ENCODE measurements at places on chromosomes 11 and 22.
A peak's percentile ranks its signal among the peaks of the same experiment; 100 is the strongest.

DNA sequence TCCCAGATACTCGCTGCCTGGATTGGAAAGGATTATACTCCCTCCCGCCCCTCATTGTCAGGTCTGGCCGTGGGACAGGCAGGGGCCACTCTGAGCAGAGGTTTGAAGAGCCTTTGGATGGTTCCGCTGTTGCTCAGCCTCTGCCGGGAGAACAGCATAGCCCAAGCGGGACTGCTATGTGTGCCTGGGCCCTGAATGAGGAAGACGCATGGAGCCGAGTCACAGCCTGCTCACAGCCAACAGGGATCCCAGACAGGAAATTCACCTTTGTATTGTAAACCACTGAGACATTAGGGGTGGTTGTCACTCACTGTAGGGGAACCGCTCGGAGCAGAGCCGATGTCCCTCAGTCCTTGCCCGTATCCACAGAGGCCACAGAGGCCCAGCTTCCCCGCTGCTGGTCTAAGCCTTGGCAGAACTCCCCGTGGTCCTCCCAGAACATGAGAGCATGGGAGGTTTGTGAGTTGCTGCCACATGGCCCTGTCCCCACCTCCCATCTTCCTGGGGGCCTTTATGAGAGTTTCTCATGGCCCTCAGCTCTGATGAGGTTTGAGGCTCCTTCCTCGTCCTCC, 10.7 kb upstream of the FAM118A start:
- no peak for DNase-seq

DNA sequence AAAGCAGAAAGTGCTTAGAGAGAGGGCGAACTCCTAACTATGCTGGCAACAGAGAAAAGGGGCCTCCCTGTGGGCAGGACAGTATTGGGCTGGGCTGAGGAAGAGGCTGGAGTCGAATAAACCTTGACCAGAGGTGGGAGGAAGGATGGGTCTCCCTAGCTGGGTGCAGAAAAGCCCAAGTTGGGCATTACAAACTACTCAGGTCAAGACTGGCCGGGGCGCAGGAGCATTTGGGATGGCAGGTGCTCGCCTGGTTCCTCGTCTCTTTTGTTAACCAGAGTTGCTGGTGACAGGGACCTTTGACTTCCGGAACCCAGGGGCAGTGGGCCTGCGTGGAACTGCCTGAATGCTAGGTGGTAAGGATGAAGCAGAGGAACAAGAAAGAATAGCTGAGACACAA, 80.3 kb upstream of the SHISAL1 start:
- no peak for DNase-seq

DNA sequence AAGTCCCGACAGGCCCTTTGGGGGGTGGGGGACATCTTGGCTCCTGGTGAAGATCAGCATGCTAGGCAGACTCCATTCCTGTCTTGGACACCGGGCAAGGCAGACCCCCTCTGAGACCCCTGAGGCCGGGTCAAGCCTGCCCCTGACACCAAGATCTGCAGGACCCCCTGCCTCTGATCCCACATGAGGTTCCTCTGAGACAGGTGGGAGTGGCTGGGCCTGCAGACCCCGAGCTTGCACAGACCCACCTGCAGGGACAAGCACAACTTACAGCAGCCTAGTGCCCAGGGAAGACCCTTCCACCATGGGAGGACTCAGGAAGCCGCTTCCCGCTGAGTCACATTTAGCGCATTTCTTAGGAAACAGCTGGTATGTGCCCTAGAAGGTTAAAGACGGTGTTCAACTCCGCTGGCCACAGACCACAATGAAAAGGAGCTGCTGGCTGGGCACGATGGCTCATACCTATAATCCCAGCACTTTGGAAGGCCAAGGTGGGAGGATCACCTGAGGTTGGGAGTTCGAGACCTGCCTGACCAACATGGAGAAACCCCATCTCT, 15.5 kb downstream of the ARVCF start:
- DNase-seq: no peak

GRCh38 chr11:78426845-78427244, 9.2 kb upstream of the GAB2 start:
- no peak for DNase-seq

DNA sequence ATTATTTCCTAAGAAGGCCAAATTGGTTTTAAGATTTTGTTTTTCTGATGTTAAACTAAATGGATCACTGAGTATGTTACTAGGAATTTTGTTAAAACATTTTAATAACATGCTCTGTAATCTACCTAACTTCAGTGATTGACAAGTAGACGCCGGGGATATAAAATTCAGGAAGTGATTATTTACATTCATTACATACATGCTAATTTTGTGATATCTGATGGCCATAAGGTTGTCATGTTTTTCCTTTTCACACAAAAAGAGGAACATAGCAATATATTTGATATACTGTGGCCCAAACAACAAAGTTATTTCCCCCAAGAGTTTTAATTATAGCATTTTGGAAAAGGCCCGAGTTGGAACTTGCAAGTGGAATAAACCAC, 12.1 kb downstream of the SCUBE1 start:
- DNase-seq: no peak

GRCh38 chr11:44300844-44301563, 8.9 kb downstream of the ALX4 start:
- peak; percentile 94 for DNase-seq

DNA sequence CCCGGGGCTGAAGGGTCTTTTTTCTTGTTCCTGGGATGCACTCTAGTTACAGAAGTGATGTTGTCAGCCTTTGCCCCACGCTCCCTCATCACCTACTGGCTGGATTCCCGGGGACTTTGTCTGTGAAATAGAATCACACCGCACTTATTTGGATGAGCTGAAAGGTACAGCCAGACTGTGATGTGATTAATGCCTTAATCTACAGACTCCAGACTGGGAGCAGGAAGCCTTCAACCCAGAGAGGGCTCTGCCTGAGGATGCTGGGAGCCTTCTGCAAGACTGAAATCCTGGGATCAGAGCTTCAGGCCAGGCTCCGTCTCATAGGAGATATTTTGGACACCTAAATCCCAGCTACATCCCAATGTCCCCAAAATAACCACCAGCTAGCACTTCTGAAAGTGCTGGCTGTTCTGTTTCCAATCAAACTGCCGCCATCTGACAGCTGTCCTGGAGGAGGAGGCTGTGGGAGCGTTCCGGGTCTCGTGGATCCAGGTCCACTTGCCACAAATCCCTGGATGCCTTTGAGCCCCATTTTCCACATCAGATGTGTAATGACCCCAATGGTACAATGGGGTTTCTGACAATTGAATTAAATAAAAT, 688.5 kb downstream of the TBC1D22A start:
- DNase-seq: no peak

GRCh38 chr11:24181395-24182047, 315.3 kb upstream of the LUZP2 start:
- no peak for DNase-seq

GRCh38 chr11:77814848-77815247, 5.7 kb downstream of the RSF1 start:
- DNase-seq: no peak

DNA sequence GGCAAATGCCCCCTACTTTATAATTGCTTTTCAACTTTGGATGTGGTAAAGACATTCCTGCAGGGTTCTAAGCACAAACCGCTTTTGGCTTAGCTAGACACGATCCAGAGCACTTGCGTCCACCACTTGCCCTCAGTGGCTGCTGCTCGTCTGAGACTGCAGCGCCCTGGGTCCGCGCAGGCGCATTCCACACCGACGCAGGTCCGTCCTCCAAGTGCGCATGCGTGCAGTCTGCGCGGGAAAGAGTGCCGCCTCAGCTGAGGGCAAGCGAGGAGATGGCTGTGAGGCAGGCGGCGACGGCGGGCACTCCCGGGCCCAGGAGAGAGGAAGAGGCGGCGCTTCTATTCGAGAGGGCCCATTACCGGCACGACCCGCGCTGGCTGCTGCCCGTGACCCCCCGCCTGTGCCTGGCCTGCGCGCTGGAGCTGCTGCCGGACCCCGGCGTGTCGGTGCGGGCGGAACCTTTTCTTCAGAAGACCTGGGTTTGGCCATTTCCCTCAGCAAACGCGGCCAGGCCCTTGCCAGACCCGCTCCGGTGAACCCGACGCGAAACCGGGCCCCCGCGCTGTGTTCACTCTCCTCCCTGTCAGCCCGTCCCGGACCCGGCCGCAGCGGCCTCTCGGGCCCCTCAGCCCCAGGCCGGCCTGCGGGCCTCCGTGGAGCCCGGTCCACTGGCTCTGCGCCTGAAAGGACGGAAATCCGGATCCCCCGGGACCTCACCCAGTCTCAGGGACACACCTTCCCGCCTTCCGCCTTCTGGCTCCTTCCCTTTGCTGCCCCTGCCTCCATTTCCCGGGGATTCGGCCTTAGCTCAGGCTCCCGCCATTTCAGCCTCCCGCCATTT, at the start of gene MEI1:
Gene MEI1, plus strand, starts transcription at position 240 of the 844 bp plus-strand sequence. Its CDS starts 36 bp downstream, at position 276.
- peak; percentile 63 for DNase-seq

DNA sequence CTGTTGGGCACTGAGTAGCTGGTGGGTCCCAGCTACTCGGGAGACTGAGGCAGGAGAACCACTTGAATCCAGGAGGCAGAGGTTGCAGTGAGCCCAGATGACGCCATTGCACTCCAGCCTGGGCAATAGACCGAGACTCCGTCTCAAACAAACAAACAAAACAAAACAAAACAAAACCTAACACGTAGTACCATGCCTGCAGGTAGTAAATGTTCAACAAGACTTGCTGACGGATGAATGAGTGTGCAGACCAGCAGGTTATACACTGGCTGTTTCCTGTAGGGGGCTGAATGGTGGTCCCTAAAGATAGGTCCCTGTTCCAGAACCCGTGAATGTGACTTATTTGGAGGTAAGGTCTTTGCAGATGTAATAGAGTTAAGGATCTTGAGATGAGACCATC, 12.8 kb upstream of the MRGPRD start:
- DNase-seq: no peak

DNA sequence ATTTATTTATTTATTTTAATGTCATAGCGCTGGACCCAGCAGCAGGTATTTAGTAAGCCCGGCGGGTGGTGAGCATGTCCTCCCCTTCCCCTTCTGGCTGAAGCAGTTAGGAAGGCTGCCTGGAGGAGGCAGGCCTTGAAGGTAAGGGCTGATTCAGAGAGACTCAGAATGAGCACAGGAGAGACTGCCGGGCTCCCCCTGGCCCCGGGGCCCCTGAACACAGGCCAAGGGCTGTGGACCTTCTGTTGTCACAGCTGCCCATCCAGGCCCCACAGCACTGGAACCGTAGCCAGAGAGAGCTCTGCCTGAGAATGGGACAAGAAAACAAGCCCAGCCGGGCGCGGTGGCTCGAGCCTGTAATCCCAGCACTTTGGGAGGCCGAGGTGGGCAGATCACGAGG, 52.8 kb downstream of the KCNJ4 start:
- DNase-seq: no peak

- DNase-seq: no peak
Observed at GRCh38 chr22:39684702-39685281, 114.2 kb downstream of the CACNA1I start.

DNA sequence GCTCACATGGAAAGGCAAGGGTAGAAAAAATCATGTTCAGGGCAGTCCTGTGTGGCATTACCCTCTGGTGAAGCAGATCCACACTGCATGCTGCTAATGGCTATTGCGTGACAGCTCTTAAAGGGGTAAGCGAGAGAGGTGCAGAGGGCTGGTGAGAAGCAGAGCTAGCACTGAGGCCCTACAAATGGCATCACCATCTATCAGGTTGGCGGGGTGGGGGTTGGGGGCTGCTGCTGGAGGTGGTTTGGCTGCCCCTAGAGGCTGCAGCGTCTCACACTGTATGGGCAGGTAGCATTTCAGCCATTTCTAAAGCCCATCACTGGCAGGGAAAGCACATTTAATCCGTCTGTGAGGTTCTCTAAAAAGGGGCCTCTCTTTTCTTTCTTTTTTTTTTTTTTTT, 16.9 kb upstream of the TMA7B start:
- no peak for DNase-seq

DNA sequence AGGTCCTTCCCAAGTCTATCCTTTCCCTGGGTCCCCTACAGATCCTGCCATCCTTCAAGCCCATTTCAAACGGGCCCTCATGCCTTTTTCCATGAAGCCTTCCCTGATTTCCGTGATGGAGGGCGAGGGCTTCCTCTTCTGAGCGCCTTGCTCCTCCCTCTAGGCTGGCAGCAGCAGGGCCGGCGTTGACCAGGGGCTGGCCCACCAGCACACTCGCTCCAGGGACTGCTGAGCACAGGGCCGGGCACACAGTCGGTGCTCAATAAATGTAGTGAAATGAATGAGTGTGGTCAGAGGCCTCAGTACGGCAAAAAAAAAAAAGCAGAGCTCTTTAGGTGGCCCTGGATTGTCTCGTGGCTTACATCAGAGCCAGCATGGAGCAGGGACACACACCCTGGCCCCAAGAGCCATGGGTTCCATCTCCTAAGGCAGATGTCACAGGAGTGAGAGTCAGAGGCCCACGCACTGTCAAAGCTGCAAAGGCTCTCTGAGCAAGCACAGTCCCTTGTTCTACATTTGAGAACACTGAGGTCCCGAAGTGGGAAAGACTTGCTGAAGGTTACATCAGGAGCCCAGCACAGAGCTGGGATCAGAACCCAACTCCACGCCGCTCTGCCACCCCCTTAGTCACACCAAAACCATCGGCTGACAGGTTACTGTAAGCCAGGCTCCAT, 3.1 kb downstream of the IL2RB start:
- DNase-seq: no peak
